NCI-H82 (cell line): ENCODE measurements at places on chromosomes 6 and 20.
A peak's percentile ranks its signal among the peaks of the same experiment; 100 is the strongest.

DNA sequence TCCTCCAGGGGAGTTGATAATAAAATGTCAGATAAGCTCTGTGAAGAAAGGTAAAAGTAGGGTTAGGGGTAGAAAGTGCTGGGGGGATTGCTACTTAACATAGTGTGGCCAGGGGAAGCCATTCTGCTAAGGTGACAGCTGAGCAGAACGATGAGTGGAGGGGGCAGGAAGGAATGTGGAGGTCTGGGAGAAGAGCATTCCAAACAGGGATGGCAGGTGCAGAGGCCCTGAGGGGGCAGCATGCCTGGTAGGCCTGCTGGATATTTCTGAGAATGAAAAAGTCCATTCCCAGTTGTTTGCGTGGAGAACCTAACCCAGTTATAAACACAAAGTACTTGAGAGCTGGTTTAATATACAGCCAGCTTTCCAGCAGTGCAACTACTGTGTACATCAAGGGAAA, 9.3 kb downstream of the GFRA4 start:
- no peak for DNase-seq

DNA sequence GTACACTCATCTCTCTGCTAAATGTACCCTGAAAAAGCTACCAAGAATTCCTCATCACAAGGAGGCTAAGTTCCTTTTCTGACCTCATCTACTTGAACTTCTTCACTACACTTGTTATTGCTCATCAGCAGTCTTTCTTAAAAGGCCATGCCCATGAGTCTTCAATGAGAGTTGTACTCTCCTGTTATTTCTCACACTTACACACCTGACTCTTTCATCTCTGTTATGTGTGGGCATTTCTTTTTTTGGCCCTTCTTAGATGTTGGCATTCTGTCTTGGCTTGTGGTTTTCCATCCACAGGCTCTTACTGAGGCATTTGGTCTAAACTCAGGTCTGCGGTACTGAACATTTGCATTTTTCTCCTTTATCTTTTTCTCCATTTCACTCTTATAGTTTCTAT, 10.7 kb upstream of the SLC17A1 start:
- DNase-seq: no peak

GRCh38 chr6:132789396-132789776, 9.1 kb downstream of the SLC18B1 start:
- DNase-seq: no peak

- DNase-seq: no peak
Observed at GRCh38 chr6:1590580-1590979, 19.1 kb upstream of the FOXC1 start.

DNA sequence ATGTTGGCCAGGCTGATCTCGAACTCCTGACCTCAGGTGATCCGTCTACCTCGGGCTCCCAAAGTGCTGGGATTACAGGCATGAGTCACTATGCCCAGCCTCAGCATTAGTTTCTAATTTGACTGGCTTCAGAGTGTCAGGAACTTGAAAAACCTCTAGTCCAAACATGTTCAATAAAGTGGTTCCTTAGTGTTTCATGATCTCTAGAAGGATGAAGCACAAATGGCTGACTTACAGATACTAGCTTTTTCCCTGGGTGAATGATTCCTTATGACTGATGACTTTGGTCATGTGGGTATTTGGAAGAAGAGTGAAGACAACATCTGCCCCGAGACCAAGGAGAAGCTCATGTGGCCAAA, 16.4 kb downstream of the GLYATL3 start:
- no peak for DNase-seq

GRCh38 chr6:15338476-15338875, 92.6 kb downstream of the JARID2 start:
- peak; percentile 87 for DNase-seq

DNA sequence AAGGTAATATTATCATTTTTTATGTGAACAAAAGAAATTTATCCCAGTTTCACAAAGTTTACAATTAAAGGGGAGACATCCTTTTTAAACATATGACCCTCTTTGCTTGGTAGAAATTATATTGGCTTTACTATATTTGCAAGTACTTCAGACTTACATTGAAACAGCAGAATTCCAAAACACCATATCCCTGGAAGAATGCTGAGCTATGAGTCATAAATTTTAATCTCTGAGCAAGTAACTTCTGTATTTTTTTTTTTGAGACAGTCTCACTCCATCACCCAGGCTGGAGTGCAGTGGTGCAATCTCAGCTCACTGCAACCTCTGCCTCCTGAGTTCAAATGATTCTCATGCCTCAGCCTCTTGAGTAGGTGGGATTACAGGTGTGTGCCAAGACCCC, 240.4 kb downstream of the TBC1D32 start:
- no peak for DNase-seq

DNA sequence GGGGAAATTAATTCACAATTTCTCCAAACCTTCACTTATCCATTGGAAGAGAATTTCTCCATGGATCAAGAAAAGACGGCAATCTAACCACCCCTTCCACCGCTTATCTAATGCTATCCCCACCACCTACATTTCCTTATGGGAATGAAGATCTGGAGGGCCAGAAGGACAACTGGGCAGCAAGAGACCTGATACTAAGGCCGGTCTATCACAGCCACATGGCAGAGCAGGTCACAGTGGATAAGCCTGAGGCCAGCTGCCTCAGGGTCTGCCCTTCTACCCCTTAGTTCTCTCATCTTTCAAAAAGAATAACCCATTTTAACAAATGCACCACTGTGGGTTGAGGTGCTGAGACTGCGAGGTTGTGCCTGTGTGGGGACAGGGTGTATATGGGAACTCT, 37.1 kb downstream of the MAN1A1 start:
- no peak for DNase-seq

- DNase-seq: no peak
Observed at GRCh38 chr6:68724060-68724459, 89.0 kb downstream of the ADGRB3 start.

DNA sequence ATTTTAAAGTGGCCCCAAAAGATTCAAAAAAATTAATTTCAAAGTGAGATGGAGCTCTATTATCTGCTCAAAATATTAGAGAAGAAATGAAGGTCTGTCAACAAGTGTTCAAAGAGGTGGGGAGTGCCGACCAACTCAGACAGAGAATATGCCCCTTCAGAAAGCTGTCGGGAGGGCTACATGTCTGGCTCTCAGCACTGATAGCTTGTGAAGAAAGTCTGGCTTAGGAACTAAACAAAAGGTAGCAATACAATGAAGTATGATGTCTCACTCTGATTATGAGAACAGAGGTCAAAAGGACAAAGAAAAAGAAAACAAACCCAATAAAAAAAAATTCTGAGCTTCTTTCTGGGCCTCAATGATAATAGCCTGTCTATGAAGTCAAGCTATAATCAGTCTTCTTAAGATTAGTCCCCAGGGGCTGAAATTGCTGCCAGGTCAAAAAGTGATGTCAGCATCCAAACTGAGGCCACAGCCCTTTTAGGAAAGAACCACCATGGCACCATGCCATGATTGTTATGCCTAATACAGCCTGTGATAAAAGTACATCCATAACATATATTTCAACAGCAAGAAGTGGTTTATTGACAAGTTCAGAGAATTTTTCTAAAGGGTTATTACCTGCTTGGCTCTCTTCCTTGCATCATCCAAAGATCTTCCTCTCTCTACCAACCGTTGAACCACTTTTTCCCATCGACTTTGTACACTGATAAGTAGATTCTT, 150.9 kb downstream of the DST start:
- DNase-seq: no peak

GRCh38 chr20:38246357-38247165, 14.0 kb downstream of the KIAA1755 start:
- peak; percentile 32 for DNase-seq

DNA sequence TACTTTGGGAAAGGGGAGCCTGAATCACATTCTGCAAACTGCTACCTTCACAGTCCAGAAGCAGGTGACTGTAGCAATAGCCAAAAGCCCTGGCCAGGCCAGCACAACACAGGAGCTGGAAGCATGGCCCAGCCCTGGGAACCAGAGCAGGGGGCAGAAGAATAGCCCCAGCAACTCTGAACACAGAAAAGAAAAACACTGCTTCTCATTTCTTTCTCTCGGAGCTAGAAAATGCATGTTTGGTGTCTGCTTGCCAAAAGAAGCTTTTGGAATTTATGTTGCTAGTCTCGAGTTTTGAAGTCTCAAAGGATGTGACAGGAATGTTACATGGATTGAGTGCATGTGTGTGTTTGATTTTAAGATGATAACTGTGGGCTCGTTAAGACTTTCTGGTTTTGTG, 79.8 kb upstream of the SCAF8 start:
- DNase-seq: no peak

DNA sequence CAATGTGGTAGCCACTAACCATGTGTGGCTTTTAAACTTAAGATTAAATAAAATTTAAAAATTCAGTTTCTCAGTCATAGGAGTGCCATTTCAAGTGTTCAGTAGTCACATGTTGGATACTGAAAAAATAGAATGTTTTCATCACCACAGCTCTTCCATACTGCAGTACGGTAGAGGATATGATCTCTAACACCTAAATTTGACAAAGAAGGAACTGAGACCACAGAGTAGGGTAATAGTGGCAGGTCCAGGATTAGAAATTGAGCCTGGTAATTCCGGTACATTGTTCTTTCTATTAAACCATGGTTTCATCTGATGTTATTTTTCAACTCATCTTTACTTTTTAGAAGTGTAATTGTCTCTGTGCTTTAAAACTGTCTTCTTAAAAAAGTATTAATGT, 104.0 kb downstream of the CD2AP start:
- no peak for DNase-seq

DNA sequence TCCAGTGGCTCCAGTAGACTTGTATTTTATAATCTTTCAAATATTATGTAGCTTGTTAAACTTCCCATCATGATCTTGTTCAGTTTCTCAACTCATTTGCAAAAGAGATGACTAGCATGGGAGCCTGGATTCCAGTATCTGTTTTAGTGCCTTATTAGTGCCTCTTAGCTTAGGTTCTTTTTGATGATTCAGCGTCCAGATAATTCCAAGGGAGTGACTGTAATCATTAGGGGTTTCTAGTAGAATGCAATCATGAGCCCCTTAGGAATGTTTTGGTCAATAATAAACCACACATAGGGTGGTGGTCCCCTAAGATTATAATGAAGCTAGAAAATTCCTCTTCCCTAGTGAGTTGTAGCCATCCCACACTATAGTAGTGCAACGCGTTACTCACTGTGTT, 7.0 kb downstream of the CD2AP start:
- no peak for DNase-seq

DNA sequence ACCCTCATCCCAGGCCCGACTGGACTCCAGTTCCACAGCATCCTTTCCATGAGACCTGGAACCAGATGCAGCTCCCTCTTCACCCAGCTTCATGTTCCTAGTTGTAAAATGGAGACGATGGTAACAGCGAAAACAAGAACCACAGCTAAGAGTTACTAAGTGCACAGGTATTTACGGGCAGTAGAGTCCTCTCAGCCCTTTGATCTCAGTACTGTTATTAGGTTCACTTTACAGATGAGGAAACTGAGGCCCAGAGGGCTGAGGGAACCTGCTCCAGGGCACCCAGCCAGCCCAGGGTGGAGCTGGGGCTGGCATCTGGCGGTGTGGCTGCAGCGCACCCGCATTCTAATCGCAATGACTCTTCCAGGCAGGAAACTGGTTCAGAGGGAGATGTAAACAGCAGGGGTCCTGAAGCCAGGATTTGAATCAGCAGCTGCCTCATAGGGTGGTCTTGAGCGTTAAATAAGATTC, 858 bp downstream of the BCAS1 start:
- no peak for DNase-seq

DNA sequence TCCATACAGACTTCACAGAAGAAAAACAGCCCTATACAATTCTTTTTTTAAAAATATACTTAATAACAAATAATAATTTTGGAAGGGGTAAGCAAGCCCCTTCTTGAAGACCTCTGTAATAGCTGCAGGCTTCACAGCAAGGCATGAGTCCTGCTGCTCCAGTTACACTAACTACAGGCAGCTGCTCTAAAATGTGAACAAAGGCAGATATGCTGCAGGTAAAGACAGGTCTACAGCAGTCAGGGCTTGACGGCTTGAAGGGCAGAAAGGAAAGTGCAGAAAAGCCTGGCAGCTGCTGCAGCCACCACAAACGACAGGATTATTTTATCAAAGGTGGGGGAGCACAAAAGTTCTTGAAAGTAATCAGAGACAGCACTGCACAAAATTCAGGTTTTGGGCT, 11.3 kb downstream of the FAXC start:
- no peak for DNase-seq

DNA sequence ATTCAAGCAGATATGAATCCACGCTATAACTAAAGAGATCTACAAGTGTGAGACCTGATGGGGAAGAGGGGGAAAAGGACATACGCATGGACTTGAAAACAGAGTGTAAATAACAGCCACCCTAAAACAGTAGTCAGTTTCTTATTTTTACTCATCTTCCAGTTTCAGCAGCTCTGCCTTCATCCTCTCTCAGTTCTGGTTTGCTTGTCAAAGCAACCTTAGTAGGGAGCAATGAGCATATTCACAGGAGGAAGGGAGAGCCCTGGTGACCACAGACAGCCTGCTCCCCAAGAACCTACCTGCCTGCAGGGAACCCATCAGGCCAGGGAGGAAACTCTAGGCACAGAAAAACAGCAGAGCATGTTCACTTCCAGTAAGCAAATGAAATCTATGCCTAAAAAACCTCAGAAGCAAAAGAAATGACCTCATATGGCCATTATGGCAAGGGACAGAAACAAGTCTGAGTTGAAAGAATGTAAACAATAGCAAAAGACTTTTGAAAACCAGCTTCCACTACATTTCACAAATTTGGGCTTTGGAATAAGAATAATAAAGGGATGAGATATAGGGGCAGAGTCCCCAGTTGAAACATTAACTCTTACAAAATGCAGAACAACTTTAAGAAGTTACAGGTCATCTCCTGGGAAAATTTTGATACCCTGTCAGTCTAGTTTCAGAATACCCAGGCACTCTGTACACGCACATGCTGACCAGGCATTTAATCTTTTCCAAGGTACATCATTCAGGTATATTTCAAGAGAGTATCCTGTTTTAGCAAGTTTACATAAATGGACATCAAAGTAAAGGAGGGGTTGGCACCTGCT, 120.8 kb upstream of the BCLAF1 start:
- no peak for DNase-seq

GRCh38 chr6:170108890-170109587, 181.8 kb downstream of the DLL1 start:
- no peak for DNase-seq

DNA sequence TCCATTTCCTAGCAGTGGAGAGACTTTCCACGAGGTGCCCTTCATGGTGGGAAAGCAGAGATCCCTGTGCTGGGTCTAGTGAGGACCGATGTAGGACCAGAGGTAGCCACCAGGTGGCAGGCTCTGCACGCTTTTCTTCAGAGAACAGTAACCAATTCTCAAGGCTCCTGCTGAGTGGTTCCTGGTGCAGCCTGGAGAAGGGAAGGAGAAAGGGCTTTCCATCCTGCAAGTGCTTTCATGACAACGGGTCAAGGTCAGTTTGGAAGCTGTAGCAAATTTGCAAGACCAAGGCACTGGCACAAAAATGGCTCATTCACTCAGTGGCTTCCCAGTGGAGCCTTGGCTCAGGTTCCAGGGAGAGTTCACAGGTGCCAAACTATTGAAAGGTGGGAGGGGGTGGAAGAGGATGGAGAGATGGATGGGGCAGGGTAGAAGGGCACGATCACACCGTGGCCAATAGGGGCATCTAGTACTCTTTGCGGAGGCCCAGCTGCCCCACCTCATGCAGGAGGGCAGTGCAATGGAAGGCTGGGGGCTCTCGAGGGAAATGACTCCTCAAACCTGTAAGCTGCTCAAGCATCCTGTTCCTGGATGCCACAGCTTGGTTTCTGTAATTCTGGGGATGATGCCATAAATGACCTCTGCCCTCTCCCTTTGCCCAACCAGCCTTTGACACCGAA, 25.5 kb upstream of the KCNK16 start:
- peak; percentile 86 for DNase-seq
